Bone marrow (tissue), 2 donors: ENCODE measurements at places on chromosomes 5 and 9.

- no peak for DNase-seq
These were observed 20.0 kb upstream of the RGMB start for GRCh38 chr5:98753507-98753906.

GRCh38 chr5:95446560-95447221, 55.5 kb downstream of the FAM81B start:
- no peak for DNase-seq

- no peak for DNase-seq
These were observed 52.8 kb upstream of the TAF11L2 start for GRCh38 chr5:17445185-17445584.

GRCh38 chr9:20570087-20570486, 52.2 kb downstream of the MLLT3 start:
- no peak for DNase-seq

DNA sequence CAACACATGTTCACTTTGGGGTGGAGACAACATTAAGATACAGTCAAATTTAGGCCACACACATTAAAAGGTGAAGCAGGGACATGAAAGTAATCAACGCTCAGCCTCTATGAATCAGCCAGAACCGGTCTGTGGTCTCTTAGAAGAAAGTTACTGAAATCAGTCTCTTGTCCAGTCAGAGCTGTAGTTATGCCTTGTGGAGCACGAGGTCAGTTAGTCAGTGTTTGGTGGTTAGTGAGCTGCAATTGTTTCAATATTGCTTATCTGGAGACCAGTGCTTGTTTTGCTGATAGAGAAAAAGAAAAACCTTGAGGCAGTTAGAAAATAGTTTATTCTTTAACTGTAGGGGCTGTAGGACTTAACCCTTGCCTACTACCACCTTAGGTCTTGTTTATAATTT, 157.8 kb upstream of the RASEF start:
- no peak for DNase-seq

GRCh38 chr5:43161244-43161643, 30.8 kb upstream of the NIM1K start:
- no peak for DNase-seq

DNA sequence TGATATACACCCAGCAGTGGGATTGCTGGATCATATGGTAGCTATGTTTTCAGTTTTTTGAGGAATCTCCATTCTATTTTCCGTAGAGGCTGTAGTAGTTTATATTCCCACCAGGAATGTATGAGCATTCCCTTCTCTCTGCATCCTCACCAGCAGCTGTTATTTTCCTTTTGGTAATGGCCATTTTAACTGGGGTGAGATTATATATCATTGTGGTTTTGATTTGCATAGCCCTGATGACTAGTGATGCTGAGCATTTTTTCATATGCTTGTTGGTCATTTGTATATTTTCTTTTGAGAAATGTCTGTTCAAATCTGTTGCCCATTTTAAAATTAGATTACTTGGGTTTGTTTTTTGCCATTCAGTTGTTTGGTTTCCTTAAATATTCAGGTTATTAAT, 11.2 kb upstream of the PPIC start:
- no peak for DNase-seq

- DNase-seq = no peak
These were observed 142.0 kb downstream of the GLIS3 start for GRCh38 chr9:4157584-4158499.

DNA sequence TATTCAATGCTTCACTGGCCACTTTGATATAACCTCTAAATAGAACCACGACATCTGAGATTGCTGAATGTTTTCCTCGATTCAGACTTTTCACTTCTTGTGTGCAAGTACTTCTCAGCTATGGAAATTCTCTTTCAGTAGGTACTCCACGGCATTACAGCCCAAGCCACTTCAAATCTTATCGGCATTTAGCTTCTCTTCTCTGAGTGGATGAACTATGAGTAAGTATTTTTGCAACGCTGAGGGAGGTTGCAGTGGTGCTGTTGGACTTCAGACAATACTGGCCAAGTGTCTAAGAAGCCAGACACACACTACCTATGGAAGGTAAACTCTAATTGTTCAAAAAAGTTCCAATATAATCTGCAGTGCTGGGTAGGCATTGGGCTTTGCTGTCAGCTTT, 60.1 kb downstream of the FBN2 start:
- DNase-seq = no peak

DNA sequence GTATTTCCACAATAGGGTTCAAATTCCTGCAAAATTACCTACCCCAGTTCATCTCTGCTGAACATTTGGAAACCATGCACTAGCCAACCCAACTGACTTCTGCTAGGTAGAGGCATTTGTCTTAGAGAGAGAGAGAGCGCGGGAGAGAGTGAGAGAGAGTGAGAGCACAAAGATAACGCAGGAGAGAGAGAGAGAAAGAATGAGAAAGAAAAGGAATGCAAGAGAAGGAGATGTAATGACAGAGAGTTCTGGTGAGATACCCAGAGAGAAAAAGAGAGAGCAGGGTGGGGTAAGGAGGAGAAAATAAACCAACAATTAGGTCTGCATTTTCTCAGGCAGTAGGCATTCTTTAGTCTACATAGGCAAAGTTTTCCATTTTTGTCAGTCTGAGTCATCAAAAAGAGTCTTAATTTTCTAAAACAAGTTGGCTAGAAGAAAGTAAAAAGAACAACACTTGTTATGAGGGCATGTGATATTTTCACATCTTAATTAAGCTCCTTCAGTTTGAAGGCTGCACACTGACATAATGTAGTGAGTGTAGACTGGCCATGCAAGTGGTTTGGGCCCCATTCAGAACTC, 98.2 kb downstream of the MAP1B start:
- no peak for DNase-seq

DNA sequence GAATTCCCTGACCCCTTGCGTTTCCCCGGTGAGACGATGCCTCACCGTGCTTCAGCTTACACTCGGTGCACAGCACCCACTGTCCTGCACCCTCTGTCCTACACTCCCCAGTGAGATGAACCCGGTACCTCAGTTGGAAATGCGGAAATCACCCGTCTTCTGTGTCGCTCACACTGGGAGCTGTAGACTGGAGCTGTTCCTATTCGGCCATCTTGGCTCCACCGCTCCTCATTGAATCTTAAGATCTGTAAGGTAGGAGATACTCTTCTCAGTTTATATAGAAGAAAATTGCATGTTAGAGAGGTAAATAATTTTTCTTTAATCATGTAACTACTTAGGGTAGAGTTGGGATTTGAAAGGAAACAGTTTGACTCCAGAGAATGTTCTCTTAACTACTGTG, 62.2 kb downstream of the DMRTA1 start:
- no peak for DNase-seq

GRCh38 chr5:58450811-58451629, 8.9 kb downstream of the PLK2 start:
- DNase-seq = no peak

GRCh38 chr9:36148311-36149051, 11.9 kb downstream of the GLIPR2 start:
- DNase-seq = peak; percentile 64

DNA sequence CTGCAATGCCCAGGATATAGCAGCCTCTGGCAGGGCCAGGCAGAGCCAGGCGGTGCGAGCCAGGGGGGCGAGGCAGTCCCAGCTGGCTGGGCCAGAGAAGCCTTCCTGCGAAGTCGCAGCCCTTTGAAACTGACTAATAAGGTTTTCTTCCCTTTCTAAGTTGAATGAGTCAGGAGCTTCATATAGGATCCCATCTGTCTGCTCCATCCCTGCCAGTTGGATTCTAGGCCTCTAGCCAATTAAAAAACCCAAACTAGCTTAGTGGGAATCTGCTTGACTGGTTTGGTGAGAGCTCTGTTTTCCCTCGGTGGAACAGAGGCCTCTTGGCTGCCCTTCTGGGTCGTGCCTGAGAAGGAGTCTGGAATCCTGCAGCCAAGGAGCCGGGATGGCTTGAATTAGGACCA, 70.1 kb upstream of the RAPGEF1 start:
- DNase-seq = no peak

DNA sequence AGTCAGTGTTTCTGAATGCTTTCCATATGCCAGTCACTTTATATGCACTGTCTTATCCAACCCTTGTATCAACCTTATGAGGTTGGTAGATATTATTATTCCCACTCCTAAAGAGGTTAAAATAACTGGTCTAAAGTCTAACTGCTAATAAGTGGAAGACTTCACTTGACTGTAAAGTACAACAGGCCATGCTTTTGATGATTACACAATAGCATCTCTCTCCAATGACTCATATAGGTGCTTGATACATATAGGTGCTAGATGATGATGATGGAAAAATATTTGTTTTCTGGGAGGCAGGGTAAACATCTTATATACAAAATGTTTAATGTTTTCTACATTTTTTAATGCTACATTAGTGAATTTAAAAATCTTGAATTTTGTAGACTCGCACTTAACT, 75.9 kb upstream of the NR3C1 start:
- no peak for DNase-seq

GRCh38 chr5:138233280-138233679, 20.2 kb upstream of the CDC23 start:
- no peak for DNase-seq

GRCh38 chr9:132040246-132040645, 39.4 kb downstream of the MED27 start:
- no peak for DNase-seq

- DNase-seq = no peak
These were observed 15.4 kb downstream of the SEMA6A start for GRCh38 chr5:116559239-116559638.

GRCh38 chr5:39419796-39420195, 5.0 kb downstream of the DAB2 start:
- no peak for DNase-seq

DNA sequence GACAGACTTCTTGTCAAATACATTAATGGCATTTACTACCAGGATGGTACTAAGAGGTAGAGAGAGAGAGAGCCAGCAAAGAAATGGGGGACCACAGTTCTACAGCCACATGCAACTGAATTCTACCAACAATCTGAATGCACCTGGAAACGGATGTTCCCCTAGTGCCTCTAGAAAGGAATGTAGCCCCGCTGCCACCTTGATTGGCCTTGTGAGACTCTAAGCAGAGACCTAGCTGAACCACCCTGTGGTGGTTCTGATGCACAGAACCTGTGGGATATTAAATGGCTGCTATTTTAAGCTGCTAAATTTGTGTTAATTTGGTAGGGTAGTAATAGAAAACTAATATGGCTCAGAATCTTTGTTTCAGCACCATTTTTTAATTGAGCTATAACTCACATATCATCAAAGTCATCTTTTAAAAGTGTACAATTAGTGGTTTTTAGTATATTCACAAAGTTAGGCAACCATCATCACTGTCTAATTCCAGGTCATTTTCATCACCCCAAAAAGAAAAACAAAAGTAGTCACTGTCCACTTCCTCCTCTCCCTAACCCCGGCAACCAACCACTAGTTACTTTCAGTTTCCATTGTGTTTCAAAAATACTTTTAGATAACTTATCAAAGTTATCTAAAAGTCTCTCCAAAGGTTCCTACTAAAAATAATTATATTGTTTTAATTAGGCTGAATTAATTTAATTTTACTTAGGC, 51.7 kb downstream of the CPLANE1 start:
- peak; percentile 52 for DNase-seq

GRCh38 chr9:79736051-79736450, 164.3 kb downstream of the TLE4 start:
- DNase-seq = no peak

DNA sequence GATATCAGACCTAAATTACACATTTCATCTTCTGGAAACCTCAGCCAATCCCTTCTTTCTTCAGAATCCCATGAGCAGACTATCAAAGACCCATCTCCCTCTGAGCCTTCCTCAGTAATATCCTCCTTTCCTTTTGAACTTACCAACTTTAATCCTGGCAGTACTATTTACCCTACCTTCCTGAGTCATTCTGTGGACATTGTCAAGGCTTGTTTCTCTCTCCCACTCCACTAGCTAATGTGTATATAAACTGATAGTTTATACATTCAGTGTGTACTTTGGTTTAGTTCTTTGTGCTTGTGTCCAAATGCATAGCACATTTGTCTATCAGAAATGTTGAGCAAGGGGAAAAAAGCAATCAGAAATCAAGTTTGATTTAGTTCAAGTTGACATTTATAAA, 568.3 kb downstream of the CSNK1G3 start:
- DNase-seq = no peak

DNA sequence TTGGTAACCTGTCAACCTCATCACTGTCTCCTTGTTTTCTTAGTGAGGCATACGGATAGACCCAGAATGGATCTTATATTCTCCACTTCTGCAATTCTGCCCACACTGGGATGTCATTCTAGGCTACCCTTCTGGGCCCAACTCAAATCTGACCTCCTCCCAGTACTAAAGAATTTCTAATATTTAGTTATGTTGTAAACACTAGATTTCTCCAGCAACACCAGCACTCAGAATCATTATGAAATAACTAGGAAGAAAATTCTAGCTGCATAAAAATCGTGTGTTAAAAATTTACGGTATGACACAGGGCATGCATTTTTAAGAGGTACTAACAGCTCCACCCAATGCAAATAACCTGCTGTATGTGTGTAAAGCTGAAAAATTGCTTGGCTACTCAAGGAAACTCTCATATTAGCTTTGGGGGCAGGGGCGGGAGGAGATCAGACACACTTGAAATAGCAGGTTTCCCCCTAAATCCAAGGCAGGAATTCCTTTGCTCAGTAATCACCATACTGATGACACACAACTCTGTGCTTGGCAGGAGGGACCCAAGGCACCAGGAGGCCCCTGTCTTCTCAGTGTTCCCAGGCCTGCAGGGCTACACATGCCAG, 27.3 kb downstream of the MACROH2A1 start:
- no peak for DNase-seq

DNA sequence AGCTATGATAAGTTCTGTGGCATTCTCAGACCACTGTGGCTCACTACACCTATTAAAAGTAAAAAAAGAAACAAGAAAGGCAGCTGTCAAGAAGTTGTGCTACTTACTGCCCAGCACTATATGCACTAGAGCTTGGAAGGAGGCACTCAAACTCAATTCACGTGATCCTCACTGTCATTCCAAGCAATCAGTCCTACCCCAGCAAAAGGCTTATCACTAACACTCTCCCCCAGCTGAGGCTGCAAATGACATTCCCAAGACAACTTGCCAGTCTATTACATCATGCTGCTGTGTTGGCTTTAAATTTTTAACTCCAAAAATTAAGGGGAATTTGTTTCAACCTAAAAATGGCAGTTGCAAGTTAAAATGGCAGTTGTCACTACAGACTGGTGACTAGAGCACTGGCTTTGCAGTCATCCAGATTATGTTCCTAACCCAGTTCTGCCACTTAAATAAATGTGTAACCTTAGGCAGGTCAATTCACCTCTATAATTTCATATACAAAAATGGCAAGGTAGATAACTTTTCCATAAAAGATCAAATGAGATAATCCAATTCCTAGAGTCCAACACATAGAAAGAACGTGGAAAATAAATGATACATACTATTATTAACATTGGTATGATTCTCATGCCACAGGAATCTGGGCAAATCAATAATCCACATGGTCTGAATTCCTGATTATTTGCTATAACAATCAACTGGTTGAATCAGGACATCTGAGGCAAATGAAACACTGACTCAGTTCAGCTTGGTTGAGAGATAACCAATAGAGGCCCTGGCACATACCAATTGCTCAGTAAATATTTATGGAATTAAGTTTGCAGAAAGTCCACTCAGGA, 52.4 kb downstream of the FBXW11 start:
- DNase-seq = no peak
